ENCODE measurements at places on chromosomes 7 and 10. TPM values are rescaled to one million over a fixed set of nuclear protein-coding genes. Genes with fewer than 3 reads are reported as not detected.

Gene PROSER2
- total RNA-seq: 0.23 TPM

Gene PON1
- not detected for total RNA-seq

Gene DKK1
- not detected for total RNA-seq

Gene TNPO3
- 55.8 TPM for total RNA-seq

Gene MKX
- total RNA-seq: not detected

Gene KCNH2
- total RNA-seq: not detected

Gene GBX1
- not detected for total RNA-seq

Gene TMEM139
- 0.41 TPM for total RNA-seq

DNA sequence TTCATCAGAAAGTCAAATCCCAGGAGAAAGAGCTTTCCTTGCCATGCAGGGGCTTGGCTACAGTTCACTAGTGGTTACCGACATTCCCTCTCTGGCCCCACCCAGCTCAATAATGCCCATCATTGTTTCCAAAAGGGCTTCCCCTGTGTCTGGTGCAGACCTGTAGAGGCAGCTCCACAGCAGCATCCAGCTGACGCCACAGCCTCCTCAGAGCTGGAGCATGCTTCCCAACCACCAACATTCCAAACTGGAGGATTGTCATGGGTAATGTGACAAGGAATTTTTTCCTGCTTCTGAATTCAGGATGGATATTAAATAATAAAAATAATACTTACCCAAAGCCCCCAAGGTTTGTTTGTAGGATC, 77.4 kb downstream of the ZNF365 start:
- DNase-seq: no peak

DNA sequence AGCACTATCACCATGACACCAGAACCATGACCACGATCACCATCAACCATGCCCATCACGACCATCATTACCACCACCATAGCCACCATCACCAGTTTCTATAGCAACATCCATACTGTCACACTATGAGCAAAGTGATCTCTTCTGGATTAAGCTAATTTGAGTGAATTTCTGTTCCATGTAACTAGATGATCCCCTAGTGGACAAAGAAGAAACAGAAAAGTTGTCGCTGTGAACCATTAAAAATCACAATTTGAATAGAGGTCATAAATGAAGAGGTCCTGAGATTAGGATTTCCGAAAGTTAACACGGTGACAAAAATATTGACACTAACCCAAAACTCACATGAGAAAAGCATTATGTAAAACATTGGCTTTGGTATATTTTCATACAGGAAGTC, 77.6 kb downstream of the CLRN3 start:
- DNase-seq: no peak

GRCh38 chr7:37882086-37882485, 33.7 kb downstream of the NME8 start:
- DNase-seq: no peak

DNA sequence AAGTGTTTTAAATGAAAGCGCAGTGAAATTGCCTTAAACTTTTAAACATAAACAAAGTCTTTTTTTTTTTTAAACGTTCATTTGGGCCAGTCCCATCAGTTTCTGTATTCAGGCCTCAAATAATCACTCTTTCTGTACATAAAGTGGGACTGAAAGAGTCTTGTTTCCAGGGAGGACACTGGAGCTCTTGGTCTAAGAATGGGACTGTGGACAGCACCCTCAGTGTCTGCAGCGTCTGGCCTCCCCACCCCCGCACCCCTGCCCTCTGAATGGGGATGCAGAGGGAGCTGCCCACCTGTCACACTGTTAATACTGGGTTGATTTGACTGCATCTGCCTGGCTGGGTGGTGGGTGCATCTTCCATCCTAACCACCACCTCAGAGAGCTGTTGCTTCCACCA, 5.2 kb downstream of the ZNF365 start:
- DNase-seq: no peak

DNA sequence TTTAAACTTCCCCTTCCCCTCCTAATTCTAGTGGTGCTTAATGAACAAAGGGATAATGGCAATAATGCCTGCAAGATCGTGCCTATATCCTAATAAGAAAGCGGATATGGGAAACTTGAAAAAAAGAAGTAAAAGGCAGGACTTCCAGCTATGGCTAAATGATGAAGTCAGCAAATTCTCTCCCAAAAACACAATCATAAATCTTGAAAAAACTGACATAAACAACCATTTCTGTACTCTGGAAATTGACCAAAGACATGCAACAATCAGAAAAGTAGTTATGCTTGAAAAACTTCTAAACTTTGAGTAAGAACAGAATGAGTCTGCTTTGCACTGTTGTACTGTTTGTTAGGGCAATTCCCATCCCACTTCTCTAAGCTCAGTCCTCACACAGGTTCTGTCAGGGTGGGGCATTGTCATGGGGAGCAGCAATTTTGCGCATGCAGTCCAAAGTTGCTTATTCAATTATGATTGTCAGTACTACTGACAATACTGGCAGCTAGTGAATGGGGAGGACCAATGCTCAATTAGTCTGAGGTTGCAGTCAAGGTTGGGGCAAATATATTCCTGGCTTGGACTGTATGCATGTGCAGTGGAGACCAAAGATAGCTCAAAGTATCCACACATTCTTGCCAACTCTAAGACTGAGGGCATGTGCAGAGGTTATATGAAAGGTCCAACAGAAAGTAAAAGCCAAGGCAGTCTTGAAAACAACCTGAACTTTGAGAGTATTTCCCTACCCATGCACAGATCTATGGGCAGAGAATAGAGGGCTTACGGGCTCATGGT, 34.1 kb upstream of the ARHGAP22 start:
- no peak for DNase-seq

DNA sequence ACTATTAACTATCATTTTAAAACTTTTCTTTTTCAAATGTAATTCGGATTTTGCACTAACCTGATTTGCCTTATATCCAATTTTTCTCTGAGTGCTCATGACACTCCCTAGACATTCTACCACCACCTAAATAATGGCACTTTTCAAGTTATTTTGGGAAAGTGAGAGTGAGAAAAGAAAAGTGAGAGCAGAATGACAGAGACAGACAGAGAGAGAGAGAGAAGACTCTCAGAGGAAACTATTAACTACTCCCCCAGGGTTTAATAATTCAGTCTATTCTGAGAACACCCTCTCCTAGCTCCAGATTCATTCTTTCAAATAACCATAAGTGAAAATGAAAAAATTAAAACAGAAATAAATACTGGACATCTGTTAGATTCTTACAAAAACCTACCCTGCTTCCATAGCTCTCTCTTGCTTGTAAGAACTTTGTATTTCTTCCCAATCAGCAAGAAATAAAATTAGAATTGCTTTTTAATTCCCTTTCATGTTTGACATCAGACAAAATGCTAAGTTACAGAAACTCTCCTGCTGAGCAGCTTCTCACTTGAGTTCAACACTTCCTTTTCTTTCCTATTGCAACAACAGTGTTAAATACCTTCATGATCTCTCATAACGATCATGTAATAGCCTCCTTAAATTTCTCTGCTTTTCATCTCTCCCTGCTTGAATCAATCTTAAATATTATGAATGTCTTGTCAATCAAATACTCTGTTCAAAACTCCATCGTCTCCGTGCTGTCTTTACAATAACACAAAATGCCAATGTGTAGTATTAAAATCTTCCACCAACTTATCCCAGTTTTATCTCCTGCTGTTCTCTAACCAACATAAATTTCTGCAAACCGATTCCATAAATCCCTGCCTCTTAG, 191.7 kb downstream of the SEMA3E start:
- no peak for DNase-seq

DNA sequence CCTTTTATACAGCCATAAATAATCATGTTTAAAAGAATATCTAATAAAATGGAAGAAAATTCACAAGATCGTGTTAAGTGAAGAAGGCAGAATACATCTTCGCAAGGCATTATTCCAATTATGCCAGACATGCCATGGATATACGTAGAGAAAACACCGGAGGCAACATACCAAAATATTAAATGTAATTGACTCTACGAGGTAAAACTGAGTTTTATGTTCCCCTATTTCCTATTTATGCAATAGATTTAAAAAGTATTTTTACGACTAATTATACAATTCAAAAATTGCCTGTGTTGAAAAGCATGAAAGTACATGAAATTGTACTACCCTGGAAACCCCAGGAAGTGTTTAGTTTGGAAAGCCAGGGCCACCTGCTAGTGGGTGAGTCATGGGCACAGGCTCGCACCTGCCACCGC, 936 bp upstream of the REPIN1 start:
- DNase-seq: no peak

- no peak for DNase-seq
Measured at GRCh38 chr10:46171661-46172060, 115.1 kb upstream of the ANTXRL start.

DNA sequence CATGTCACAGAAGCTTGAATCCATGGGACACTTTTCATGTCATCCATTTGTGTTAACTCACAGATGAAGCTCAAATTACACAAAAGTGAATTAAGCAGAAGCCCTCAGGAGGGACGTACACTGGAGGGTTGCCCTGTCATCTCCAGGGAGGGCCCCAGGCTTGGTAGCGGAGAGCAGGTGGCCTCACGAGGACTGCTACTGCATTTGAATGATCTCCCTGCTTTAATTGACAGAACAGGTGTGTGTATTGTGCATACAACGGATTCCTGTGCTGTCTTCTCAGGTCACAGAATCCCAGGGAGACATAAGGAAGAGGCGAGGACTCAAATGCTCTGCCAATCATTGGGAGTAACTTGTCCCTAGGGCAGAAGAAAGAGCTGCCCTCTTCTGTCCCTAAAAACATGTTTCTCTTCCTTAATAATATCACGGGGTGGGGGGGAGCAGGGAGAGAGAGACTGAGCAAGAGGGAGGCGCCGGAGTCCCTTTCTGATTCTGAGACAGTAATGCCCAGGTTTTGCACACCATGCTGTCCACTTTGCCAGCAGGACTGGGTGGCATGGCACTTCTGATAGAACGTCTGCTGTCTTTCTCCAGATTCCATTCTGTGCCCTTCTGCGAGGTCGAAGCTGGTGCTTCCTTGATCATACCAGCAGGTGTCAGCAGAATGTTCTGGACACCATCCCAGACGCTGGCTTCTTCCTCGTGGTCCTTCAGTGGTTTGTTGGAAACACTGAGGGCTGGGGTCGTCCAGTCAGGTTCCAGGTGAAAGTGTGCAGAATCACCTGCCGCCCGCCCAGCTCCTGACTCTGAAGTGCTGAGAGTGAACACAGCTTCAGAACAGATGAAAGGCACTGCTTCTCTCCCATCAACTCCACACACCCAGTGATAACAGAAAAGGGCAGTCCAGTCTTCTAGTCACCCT, 26.2 kb upstream of the RASGEF1A start:
- DNase-seq: peak; percentile 76

GRCh38 chr7:55431898-55432297, 66.8 kb downstream of the LANCL2 start:
- no peak for DNase-seq

- no peak for DNase-seq
Measured at GRCh38 chr7:153616711-153617325, 435.4 kb upstream of the DPP6 start.

GRCh38 chr7:26429168-26429567, 137.5 kb downstream of the SNX10 start:
- DNase-seq: no peak

DNA sequence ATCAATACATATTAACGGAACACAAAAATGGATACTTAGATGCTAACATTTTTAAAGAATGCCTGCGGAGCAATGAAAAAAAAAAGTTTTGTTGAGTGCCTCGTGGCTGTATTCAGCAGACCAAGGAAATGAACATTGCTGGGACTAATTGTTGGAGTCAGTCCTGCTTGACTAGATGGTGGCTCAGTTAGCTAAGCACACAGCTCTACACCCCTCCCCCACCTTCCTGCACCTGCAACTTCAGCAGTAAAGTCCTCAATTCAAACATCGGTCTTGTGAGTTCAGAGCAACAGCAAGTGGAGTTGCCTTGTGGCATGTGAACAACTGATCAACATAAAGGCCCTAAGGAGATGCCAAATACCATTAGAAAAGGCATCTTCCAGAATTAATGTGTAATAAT, 326.0 kb upstream of the NPSR1 start:
- no peak for DNase-seq

DNA sequence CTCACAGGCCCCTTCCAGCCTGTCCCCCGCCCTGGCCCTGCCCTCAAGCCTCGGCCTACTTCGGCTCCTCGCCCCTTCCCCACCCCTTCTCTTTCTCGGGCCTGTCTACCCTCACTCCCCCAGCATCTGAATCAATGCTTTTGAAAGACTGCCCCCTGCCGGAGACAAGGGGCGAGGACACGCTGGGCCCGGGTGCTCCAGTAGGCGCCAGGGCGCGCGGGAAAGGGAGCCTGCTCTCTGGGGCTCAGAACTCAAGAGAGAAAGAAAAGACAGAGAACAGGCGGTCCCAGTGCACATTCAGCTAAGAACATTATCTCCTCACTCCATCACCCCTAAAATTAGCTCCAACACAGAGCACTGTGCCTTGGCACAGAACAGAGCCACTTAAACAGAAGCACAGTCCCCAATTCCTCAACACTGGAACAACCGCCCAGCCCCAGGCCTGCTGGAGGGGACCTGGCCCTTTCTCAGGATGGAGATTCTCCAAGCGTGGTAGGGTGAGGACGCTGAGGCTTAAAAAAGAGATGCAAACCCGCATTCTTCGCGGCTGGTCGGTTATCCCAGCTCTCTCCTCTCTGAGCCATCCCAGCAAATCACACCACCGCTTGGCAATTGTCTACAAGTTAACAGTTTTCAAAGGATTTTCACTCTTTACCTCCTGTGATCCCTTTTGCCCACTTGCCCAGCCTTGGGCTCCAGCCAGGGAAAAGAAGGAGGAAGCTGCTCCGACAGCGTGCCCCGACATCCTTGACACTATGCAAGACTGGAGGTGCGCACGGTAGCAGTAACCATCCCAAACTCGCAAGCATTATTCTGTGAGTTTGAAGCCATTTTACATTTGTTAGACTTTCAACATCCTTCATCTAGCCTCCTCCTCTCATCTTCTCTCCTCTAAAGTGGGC, 2.1 kb downstream of the GIGYF1 start:
- DNase-seq: peak; percentile 86

GRCh38 chr10:28906011-28906411, 228.7 kb downstream of the BAMBI start:
- DNase-seq: no peak

- DNase-seq: no peak
Measured at GRCh38 chr10:70833601-70834000, 17.9 kb downstream of the SGPL1 start.

GRCh38 chr7:45980181-45980905, 59.3 kb upstream of the IGFBP3 start:
- DNase-seq: no peak

DNA sequence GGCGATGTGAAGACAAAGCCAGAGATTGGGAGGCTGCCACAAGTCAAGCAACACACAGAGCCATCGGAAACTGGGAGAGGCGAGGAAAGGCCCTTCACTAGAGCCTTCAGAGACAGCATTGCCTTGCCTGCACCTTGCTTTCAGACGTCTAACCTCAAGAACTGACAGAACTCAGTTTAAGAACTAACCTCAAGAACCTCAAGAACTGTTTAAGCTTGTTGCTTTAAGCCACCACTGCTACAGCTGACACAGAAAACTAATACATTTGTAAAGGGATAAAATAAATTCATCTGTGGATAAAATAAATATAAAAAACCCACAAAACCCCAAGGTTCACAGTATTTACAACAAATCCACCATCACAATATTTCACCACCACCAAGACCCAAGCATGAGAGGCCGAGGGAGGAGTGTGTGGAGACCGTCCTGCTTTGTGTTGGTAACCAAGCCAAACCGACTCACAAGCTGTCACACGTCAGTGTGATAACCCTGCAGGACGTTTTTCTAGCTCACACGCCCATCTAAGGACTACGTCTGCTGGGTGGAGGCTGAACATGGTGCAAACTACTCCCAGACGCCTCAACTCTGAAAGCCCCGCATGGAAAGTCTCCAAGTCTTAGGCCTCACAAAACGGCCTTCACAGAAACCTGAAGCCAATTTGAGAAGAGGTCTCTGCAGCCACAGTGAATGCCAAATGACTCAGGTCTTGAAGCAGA, 116.8 kb downstream of the ABLIM1 start:
- peak; percentile 92 for DNase-seq
